ENCODE measurements at places on chromosomes 2 and 18.

DNA sequence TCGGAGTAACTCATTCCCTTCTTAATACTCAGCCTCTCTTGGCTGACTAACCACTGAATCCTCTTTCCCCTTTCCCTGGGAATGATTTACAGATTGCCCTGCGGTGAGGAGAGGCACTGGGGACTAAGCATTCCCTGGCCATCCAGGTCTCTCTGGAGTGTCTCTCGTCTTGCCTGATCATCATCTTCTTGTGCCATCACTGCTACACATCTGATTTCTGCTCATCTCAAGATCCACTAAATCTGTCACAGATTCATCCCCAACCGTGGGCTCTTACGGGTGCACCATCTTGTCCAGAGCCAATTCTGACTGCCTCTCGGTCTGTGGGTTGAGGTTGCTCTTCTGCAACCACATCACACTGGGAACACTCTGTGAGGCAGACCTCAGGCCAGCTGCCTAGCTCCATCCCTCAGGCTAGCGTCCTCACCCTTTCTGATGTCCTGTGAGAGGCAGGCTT, 12.0 kb downstream of the SFTPB start:
- no peak overlapping the region for H3K4me3 ChIP-seq
- H3K27me3 ChIP-seq, result no peaks in the 10 kb centered on the region
- H3K36me3 ChIP-seq, result peaks cover 29% of the 10 kb centered on the region

- H3K4me1 ChIP-seq, result no peaks in the 10 kb centered on the region
- DNase-seq, result no peak
- H3K4me3 ChIP-seq, result no peak overlapping the region
- H3K27ac ChIP-seq, result no peak overlapping the region
- no peaks in the 10 kb centered on the region for H3K27me3 ChIP-seq
Observed at GRCh38 chr18:66582211-66582610, 21.7 kb downstream of the CDH19 start.

- peaks cover 19% of the 10 kb centered on the region for H3K4me1 ChIP-seq
- no peak overlapping the region for H3K4me3 ChIP-seq
- no peak for DNase-seq
- H3K36me3 ChIP-seq, result peaks cover 9% of the 10 kb centered on the region
Observed at GRCh38 chr2:179104736-179105135, 54.8 kb upstream of the CCDC141 start.

- no peaks in the 10 kb centered on the region for H3K36me3 ChIP-seq
- no peaks in the 10 kb centered on the region for H3K4me1 ChIP-seq
Observed at GRCh38 chr18:939166-939565, 34.5 kb downstream of the ADCYAP1 start.

DNA sequence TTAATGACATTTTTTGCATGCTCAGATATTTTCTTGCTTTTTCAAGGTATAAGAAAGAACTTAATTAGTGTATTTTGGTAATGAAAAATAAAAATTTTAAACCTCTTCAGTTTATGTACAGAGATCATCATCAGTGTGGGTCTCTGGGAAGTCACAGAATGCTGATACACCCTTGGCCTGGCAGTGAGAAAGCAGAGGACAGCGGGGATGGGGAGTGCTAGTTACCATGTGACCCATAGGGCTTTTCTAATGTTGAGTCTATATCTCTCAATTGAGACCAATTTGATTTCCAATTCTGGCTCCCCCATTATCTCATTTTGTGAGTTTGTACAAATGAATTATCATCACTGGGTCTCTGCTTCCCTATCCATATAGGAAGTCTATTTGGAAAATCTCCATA, 305.7 kb downstream of the CYRIA start:
- H3K4me1 ChIP-seq, result no peaks in the 10 kb centered on the region
- H3K4me3 ChIP-seq, result no peak overlapping the region
- H3K36me3 ChIP-seq, result no peaks in the 10 kb centered on the region
- DNase-seq, result no peak

DNA sequence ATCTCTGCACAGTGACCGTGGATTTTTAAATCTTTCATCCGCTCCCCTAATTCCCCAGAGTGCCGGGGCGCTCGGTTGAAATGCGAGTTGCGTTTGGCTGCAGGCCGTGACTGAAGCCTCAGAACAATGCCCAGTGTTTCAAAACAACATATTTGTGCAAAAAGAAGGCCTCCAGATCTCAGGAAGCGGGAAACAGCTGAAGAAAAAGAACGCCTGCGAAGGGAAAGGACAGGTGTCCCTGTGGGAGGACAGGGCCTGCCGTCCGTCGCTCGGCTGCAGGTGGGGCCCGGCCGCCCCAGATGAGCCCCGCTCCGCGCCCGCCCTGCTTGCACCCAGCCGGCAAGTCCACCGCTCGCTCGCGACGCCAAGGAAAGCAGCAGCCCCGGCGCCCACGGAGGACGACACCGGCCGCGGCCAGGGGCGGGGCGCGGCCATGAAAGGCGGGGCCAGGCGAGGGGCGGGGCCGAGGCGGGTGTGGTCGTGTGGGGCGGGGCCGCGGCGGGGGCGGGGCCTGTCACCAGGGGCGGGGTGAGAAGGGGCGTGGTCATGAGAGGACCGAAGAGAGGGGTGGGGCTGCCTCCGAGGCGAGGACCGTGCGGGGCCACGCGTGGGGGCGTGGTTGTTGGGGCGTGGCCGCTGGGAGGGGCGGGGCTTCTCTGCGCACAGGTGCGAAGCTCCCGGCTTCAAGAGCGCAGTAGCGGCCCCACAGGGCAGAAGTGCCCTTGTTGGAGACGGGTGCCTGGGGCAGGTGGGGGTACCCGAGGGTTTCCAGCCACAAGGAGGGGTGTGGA, 17.6 kb upstream of the BOK start:
- H3K36me3 ChIP-seq, result no peaks in the 10 kb centered on the region
- H3K27me3 ChIP-seq, result peaks cover 9% of the 10 kb centered on the region
- peak overlapping the region; percentile 77 for H3K4me3 ChIP-seq
- peaks cover 2% of the 10 kb centered on the region for H3K4me1 ChIP-seq
- DNase-seq, result peak; percentile 54

GRCh38 chr2:109341355-109342255, 212.6 kb downstream of the SH3RF3 start:
- peaks cover 12% of the 10 kb centered on the region for H3K27me3 ChIP-seq
- H3K4me3 ChIP-seq, result no peak overlapping the region
- H3K27ac ChIP-seq, result no peak overlapping the region
- no peaks in the 10 kb centered on the region for H3K4me1 ChIP-seq
- no peak for DNase-seq

DNA sequence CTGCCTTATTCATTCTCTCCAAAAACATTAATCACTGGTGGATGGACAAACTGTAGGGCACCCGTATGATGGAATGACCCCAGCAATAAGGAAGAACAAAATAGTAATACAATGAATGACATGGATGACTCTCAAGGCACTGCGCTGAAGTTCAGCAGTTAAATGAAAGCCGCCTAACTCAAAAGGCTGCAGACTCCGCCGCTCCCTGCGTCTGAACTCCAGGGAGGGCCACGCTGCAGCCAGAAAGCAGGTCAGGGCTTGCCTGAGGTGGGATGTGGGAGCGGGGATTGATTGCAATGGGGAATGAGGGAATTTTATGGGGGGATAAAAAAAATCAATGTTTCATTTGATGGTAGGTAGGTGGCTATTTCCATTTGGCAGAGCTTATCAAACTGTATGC, 86.5 kb upstream of the LAPTM4A start:
- no peak overlapping the region for H3K4me3 ChIP-seq
- H3K27ac ChIP-seq, result no peak overlapping the region
- no peak for DNase-seq
- H3K4me1 ChIP-seq, result no peaks in the 10 kb centered on the region
- no peaks in the 10 kb centered on the region for H3K36me3 ChIP-seq

DNA sequence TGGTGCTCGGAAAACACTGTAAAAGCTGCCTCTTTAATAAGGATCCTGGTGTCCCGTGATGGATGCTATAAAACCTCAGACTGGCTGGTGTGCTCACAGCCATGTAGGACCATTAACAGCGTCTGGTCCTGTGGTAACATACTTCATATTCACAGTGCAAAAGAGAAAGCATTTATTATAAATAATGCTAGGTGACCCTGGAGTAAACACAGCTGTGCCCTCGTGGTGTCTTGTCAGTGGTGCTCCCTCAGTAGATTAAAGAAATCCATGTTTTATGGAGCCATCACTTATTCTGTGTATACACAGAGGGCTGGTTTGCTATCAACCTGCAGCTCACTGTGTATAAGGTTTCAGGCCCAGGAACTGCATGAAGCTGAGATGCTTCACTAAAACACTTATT, 106.9 kb downstream of the CDK15 start:
- no peak for DNase-seq
- no peak overlapping the region for H3K27ac ChIP-seq
- no peaks in the 10 kb centered on the region for H3K27me3 ChIP-seq

DNA sequence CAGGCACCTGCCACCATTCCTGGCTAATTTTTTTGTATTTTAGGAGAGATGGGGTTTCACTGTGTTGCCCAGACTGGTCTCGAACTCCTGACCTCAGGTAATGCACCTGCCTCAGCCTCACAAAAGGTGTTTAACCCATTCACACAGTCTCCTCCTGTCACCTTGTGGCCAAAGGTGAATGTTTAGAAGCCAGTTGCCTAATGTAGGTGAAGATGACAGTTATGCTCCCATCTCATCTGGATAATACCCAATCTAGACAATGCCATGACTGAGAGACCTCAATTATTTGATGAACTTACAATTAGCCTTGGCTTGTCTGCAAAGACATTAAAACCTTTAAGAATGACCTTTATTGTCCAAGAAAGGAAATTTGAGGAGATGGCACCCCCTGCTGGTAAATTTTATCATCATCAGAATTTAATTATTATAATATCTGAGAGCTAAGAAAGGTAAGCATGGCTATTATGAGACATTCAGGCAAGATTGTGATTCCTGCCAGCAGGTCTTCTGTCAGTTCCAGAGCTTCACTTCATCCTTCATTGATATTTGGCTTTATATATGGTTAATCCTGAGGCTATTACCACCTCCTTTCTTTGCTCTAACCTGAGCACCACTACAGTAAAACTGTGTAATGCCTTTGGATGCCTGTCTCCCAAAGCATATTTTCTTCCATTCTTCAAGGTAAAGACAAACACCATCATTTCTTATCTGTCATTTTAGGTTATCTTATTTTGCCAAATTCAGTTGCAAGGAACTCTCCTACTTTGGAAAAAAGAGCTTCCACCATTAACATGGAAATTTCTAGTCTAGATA, 117.6 kb downstream of the FAM124B start:
- DNase-seq, result peak; percentile 27
- no peak overlapping the region for H3K27ac ChIP-seq
- no peak overlapping the region for H3K4me3 ChIP-seq
- peaks cover 10% of the 10 kb centered on the region for H3K27me3 ChIP-seq
- H3K4me1 ChIP-seq, result no peaks in the 10 kb centered on the region

- no peak overlapping the region for H3K27ac ChIP-seq
- H3K4me1 ChIP-seq, result peaks cover 19% of the 10 kb centered on the region
- H3K36me3 ChIP-seq, result peaks cover 2% of the 10 kb centered on the region
- DNase-seq, result peak; percentile 8
- H3K4me3 ChIP-seq, result no peak overlapping the region
- H3K27me3 ChIP-seq, result peaks cover 28% of the 10 kb centered on the region
Observed at GRCh38 chr2:72153026-72153791, 5.5 kb upstream of the CYP26B1 start.

GRCh38 chr2:69911985-69912563, 2.8 kb upstream of the MXD1 start:
- peaks cover 10% of the 10 kb centered on the region for H3K36me3 ChIP-seq
- DNase-seq, result no peak
- no peak overlapping the region for H3K4me3 ChIP-seq
- no peaks in the 10 kb centered on the region for H3K27me3 ChIP-seq
- H3K4me1 ChIP-seq, result peaks cover 8% of the 10 kb centered on the region
- H3K27ac ChIP-seq, result peak overlapping the region; percentile 63

DNA sequence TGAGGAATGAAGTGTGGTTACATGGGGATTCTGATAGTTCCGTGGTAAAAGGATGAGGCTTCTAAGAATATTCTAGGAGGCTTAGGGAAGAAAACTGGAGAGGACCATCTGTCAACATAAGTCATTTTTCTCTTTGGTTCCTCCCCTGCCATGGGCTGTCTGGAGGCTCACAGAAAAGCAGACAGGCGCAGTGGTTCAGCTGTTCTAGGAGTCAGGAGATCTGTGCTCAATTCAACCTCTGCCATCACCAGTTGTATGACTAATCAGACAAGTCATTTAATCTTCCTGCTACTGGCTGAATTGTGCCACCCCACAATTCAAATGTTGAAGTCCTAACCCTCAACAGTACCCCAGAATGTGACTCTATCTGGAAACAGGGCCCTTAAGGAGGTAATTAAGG, 36.4 kb downstream of the ADAM17 start:
- no peaks in the 10 kb centered on the region for H3K4me1 ChIP-seq
- H3K36me3 ChIP-seq, result peaks cover 37% of the 10 kb centered on the region
- no peak overlapping the region for H3K27ac ChIP-seq

GRCh38 chr2:75807992-75808391, 97.3 kb upstream of the GCFC2 start:
- no peaks in the 10 kb centered on the region for H3K4me1 ChIP-seq
- peaks cover 5% of the 10 kb centered on the region for H3K27me3 ChIP-seq
- no peak overlapping the region for H3K27ac ChIP-seq
- no peak for DNase-seq
- no peaks in the 10 kb centered on the region for H3K36me3 ChIP-seq

DNA sequence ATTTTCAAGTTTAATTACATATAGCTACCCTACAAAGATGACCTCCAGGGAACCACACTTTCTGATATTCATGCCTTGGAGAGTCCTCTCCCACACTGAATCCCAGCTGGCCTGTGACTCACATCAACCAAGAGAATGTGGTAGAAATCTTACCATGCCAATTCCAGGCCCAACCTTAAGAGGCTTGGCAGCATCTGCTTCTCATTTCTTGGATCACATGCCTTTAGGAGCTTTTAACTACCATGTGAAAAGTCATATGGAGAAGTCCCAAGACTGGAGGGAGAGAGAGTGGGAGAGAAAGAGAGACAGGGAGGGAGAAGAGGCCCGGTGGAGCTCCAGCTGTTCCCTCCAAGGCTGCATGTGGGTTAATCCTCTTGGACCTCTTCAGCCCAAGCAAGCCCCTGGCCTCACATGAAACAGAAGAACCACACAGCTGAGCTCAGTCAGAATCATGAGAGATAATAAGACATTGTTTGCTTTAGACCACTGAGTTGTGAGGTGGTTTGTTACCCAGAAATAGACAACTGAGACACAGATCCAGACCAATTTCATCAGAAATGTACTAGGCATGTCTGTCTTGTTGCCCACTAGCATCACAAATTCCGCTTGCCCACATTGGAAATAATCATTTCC, 190.7 kb downstream of the MTCL1 start:
- no peak overlapping the region for H3K27ac ChIP-seq
- peaks cover 1% of the 10 kb centered on the region for H3K4me1 ChIP-seq
- DNase-seq, result no peak
- H3K36me3 ChIP-seq, result no peaks in the 10 kb centered on the region
- H3K4me3 ChIP-seq, result no peak overlapping the region

Data from memory B cell (primary cell).